ENCODE measurements at places on chromosomes 7 and 10.
A peak's percentile ranks its signal among the peaks of the same experiment; 100 is the strongest.

DNA sequence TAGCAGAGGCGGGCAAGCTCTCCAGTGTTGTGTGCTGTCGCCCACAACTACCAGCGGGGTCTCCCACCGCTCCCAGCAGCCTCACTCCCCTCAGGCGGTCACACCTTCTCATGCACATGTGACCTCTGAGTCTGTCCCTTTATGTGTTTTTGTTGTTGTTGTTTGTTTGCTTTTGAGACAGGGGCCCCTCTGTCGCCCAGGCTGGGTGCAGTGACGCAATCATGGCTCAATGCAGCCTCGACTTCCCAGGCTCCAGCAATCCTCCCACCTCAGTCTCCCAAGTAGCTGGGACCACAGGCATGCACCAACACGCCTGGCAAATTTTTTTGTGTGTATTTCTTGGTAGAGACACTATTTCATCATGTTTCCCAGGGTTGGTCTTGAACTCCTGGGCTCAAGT is 1.5 kb downstream of the CPSF4 start:
- no peak for DNase-seq

- no peak for DNase-seq
Measured at GRCh38 chr7:156993925-156994235, 16.6 kb downstream of the MNX1 start.

GRCh38 chr7:155090684-155091083 is 20.6 kb downstream of the HTR5A start:
- DNase-seq: no peak

- DNase-seq: no peak
Measured at GRCh38 chr10:86931872-86932271, 25.5 kb downstream of the MMRN2 start.

GRCh38 chr7:117364339-117365080 is 41.7 kb upstream of the WNT2 start:
- DNase-seq: no peak

DNA sequence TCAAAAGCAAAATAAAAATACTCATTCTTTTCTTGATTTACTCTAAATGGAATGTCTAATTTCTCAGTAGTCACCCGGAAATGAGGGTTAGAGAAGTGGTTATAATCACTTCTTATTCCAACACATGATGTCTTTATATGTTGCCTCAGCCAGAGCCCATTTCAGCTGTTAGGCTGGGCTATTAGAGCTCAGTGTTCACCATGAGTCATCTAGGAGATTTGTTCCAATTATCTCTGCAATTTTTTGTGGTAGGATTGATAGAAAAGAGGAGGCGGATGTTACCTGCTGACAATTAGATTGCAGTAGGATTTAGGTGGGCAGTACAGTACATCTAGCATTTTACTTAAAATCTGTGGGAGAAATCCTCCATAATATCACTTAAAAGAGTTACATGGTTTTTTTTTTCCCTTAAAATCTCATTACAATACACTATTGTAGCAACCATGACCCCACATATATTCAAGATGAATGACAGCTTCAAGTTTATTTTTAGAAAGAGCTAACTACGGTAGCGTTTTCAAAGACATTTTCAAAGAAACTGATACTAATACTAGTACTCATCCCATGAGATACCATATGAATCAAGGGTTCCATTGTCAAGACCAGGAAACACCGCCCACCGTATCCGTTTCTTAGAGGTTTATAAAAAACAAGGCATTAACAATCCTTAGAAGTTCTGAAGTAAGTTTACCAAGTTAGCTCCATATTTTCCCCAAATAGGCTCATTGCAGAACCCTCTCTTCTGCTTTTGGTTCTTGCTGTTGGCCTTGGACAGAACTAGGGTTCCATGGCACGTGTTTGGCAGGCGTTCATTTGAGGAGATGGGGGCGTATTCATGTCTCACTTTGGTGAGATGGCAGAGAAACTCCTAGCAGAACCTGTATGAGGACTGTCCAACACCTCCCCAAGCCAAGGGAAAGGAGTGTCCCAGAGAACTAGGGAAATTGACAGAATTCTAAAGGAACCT is 10.4 kb downstream of the CPA2 start:
- DNase-seq: no peak

GRCh38 chr7:143085109-143085508 is 33.0 kb downstream of the OR6V1 start:
- no peak for DNase-seq

DNA sequence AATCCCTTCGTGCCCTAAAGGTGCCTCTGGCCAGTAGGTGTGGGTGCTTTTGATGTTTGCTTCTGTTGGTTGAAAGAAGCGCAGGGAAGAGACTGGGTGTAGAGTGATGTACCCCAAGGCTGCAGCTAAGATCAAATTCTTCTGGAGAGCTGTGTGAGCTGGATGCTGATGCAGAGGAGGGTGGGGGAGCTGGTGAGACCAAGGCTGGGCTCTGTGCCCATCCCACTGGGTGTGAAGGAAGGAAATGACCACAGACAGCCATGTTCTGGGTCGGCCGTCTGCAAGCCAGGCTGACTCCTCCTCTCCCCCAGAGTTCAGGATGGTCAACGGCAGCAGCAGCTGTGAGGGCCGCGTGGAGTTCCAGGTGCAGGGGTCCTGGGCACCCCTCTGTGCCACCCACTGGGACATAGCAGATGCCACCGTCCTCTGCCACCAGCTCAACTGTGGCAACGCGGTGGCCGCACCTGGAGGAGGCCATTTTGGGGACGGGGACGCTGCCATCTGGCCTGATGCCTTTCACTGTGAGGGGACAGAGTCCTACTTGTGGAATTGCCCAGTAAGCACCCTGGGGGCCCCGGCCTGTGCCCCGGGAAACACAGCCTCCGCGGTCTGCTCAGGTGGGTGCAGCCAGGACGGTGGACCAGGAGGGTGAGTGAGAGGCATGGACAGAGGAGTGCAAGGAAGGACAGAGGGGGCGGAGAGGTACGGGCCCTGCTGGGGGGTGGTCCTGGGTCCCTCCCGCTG is 5.1 kb downstream of the SCART1 start:
- DNase-seq: no peak

- DNase-seq: no peak
Measured at GRCh38 chr10:56624082-56624481, 263.0 kb upstream of the ZWINT start.

DNA sequence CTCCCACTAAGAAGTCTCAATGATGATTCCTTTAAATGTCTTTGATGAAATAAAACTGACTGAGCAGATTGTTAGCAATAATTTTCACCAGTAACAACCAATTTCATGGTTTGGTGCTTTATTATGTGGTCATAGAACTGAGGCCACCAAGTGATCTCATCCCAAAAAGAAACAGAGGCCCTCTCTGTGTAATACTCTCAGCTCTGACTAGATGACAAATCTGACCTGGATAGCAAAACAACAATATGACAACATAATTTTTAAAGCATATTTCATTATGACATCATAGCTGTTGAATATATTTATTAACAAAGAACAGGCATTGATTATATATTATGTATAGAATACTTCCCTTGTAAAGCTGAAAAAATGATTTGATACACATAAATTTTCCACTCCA is 5.9 kb downstream of the SEMA3E start:
- no peak for DNase-seq

DNA sequence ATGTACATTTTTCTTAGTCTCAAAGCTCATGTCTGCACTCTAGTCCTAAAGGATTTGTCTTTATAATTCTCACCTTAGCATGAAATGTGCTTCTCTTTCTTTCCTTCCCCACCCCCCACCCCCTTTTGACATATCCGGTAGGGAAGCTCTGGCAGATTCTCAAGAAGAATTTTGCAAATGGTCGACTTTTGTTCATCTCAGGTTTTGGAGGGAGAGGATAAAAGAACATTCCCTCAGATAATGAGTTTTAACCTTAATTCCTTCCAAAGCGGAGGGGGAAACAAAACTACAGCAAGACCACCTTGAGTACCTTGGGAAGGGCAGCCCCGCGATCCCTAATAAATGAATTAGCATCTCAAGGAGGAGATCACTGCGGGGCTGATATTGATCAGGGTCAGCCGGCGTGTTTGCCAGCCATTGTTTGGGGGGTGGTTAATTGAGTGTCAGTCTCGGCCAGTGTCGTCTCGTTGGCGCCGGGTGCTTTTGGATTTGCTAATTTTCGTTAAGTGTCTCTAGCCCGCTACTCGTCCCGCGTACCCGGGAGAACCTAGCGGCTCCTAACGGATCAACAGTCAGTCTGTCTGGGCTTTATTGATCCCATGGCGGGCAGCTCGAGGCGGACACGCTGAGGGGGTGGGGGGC is 874 bp upstream of the BAMBI start:
- DNase-seq: peak; percentile 5

DNA sequence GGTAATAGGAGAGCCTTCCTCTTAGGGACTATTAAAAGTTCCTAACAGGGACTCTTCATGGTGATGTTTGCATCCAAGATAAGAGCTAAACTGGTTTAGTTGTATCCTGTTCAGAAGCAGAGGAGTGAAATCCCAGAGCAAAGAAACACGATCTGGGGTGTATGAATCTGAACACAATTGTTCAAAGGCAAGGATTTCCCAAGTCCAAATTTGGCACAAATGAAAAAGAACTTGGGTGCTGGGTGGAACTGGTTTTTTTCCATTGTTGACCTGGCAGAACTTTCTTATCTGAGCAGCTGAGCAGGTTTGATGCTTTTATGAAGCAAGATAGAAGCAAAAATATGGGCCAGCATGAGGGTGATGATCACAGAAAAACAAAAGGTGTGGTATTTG is 6.0 kb downstream of the AGFG2 start:
- DNase-seq: no peak

DNA sequence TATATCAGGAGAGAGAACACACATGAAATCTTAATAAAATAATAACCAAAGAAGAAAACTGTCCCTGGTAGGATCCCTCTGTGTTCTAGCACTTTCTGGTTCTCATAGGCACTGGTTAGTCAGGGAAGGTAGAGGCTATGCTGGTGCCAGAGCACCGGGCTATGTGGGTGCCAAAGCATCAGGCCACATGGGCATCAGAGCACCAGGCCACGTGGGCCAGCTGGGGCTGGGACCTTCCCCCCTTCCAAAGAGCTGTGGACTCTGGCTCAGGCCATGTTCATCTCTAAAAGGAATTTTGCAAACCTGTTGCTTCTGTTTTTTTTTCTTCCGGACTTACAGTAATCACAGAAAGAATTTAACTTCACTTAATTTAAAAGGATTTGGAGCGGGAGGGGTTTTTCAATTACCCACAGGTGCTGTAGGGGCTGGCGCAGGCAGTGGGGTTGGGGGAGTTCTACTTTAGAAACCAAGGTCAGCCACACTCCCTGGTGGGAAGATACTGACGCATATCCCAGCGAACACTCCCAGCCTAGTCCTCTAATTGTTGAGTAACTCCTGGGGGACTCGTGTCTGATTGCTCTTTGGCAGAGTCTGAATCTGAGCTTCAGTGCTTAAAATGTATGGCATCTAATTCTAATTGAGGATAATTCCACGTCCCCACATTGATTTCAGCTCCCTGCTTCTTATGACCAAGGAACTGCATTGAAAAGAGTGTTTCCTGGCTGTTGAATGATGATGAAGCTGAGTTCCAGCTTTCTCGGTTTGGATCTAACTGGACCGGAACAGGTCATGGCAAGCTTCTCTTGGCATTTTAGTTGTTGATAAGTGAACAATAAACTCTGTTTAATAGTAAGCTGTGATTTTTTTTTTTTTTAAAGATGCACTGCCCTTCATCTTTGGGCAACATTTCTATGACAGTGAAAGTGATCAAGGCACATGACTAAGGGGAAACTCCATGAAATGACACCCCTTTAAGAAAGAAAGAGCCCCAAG is 110.7 kb upstream of the FZD8 start:
- no peak for DNase-seq

DNA sequence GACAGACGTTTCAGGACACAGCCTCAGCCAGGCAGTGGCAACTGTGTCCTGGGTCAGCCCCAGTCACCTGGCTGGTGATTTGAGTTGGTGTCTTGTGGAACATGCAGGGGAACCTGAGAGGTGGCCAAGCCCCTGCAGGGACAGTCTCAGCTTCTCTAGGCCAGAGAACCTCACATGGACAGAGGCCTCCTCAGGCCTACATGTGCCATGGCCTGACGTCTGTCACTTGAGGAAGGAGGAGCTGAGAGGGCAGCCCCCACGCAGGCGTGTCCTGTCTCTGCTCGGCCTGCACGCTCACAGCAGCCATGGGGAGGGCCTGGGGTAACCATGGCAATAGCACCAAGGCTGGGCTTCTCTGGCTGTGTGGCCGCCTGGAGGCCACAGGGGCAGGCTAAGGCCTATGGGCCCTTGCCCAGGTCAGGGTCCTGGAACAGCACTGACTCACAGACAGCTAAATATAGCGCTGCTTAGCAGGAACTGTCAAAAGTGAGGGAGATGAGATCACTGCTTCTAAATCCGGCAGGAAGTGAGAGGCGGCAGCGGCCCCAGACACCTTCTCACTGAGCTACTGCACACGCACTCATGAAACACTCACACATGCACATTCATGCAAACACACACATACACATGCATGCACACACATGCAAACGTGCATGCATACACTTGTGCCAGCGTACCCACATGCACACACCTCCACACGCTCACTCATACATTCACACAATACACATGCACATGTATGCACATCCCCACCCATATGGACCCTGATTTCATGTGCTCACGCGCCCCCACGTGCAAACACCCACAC is 57.0 kb downstream of the YKT6 start:
- peak; percentile 11 for DNase-seq

DNA sequence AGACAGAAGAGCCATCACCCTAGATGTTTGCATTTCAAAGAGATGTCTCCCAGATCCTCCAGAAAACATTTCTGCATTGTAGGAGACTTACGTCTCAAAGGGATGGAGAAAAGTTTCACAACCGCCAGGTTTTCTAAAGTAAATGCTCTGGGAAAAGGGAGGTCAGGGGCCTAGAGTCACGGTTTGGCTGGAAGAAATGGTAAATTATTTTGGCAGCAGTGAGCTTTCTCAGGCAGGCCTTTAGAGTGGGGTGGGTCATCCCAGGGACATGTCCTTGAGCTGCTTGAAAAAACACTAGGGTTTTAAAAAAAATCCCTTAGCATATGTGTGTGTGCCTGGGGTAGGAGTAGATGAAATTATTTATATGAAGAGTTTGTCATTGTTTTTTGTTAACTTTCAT is 728.8 kb downstream of the TYW1 start:
- no peak for DNase-seq

DNA sequence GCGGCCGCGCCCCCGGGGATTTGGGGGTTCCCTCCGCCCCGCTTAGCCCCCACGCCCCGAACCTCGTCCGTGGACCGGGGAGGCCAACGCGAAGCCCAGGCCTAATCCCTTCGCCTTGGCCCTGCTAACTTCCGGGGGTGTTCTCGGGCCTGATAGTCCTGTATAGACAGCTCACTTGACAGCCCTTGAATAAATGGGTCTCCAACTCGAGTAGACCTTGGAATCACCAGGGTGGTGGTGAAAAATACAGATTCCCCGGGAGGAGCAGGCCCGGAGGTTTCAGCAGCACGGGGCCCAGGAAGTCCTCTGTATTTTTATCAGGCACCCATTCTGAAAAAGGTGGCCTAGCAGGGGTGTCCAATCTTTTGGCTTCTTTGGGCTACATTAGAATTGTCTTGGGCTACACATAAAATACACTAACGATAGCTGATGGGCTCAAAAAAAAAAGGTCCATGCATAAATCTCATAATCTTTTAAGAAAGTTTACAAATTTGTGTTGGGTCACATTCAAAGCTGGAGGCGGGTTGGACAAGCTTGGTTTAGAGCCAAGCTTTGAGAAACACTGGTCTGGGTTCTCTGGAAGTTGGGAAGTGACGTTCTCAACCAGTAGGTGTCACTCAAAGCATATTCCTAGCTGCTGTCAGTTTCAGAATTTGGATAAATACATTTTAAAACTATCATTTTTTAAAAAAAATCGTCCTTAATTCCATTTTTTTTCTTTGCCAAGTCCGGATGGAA is 221.7 kb downstream of the PHTF2 start:
- DNase-seq: no peak

- no peak for DNase-seq
Measured at GRCh38 chr7:151376218-151376902, 33.5 kb downstream of the WDR86 start.

- no peak for DNase-seq
Measured at GRCh38 chr10:34666008-34666704, 148.9 kb downstream of the PARD3 start.

All from effector CD8-positive, alpha-beta T cell (primary cell).